ENCODE measurements at places on chromosomes 2 and 18. TPM values are rescaled to one million over a fixed set of nuclear protein-coding genes. Genes with fewer than 3 reads are reported as not detected.

GRCh38 chr2:126315828-126316227 lies 340.1 kb upstream of the GYPC start:
- no peaks in the 10 kb centered on the region for H3K27me3 ChIP-seq
- no peak overlapping the region for H3K4me3 ChIP-seq
- no peak for DNase-seq

DNA sequence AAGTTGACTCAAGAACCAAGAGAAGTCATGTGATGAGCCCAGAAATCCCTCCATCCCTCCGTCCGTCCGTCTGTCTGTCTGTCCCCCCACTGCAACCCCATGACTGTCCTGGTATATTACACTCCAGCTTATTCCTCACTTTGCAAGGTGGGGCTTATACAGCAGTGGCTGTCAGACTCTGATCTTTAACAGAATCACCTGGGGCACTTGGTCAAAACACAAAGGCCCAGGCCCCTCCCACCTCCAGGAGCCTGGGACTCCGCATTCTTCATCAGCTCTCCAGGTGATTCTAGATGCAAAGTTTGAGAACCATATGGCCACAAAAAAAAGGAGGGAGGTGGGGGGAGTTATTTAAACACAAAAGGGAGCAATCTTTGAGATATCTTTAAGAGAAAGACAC lies 61.4 kb downstream of the MYO5B start:
- DNase-seq: no peak
- H3K27ac ChIP-seq: no peak overlapping the region
- no peaks in the 10 kb centered on the region for H3K36me3 ChIP-seq
- peaks cover 21% of the 10 kb centered on the region for H3K4me1 ChIP-seq

GRCh38 chr18:62611453-62612288 lies 88.8 kb downstream of the ZCCHC2 start:
- no peak overlapping the region for H3K4me3 ChIP-seq
- no peaks in the 10 kb centered on the region for H3K36me3 ChIP-seq
- peaks cover 15% of the 10 kb centered on the region for H3K4me1 ChIP-seq
- no peaks in the 10 kb centered on the region for H3K27me3 ChIP-seq

DNA sequence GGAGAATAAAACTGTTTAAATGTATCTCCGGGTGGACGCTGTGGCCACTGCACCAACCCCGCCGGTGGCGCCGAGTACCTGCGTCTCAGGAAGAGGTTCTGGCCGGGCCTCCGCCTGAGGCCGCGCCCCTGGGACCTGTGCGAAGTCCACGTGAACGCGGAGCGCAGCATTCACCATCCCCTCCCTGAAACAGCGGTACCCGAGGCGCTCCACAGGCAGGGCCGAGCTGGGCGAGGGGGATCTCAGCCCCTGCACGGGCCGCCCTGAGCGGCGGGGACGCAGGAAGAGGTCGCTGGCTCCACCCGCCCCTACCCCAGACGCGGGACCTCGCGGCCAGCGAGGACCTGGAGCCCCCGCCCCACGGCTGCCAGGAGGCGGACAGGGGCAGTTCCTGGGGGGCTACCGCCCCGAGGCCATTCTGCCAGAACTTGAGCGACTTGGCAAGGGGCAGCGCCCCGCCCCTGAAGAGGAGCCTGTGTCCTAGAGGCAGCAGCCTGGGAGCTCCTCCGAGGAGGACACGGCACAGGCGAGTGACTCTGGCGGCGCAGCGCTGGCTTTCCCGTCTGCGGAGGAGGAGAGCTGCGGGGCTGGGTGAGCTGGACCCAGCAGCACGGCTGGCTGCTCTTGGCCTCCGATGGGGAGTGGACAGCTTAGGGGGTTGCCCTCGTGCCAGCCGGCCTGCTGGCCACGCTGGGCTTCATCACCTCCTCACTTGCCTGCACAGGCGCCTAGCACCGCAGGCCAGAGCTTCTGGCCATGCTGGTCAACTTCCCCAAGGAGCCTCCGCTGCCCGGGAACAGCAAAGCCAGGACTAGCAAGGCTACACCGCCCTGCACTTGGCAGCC lies 9.7 kb upstream of the TEKT4 start:
- H3K4me1 ChIP-seq: peaks cover 19% of the 10 kb centered on the region
- no peaks in the 10 kb centered on the region for H3K36me3 ChIP-seq
- no peak overlapping the region for H3K4me3 ChIP-seq
- peaks cover 4% of the 10 kb centered on the region for H3K27me3 ChIP-seq
- peak; percentile 11 for DNase-seq

DNA sequence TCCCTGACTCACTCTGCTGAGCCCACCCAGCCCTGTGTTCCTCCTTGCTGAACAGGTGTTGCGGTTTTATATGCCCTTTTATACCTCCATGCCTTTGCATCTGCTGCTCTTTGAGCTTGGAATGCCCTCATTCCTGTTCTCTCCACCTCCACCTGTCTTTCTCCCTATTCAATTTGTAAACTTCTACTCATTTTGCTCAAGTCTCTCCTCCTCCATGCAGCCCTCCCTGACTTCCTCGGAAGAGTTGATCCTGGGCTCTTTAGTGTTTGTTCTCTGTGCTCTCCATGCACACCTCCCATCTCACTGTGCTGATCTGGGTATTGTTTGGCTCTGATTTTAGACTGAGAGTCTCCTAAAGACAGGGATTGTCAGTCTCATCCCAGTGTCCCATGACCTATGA lies 7.2 kb upstream of the OTOF start:
- no peak for DNase-seq
- no peaks in the 10 kb centered on the region for H3K27me3 ChIP-seq
- H3K4me1 ChIP-seq: peaks cover 19% of the 10 kb centered on the region

- H3K27me3 ChIP-seq: no peaks in the 10 kb centered on the region
- H3K4me3 ChIP-seq: no peak overlapping the region
- no peak overlapping the region for H3K27ac ChIP-seq
- no peak for DNase-seq
- H3K4me1 ChIP-seq: no peaks in the 10 kb centered on the region
Measured at GRCh38 chr18:56443166-56443907, 195.1 kb downstream of the TXNL1 start.

- no peak overlapping the region for H3K27ac ChIP-seq
- H3K4me1 ChIP-seq: peaks cover 26% of the 10 kb centered on the region
- no peak for DNase-seq
- no peaks in the 10 kb centered on the region for H3K27me3 ChIP-seq
- H3K4me3 ChIP-seq: peak overlapping the region; percentile 28
- no peaks in the 10 kb centered on the region for H3K36me3 ChIP-seq
Measured at GRCh38 chr2:171522788-171523087, 464 bp downstream of the CYBRD1 start.

- no peak overlapping the region for H3K4me3 ChIP-seq
- no peaks in the 10 kb centered on the region for H3K4me1 ChIP-seq
- DNase-seq: no peak
Measured at GRCh38 chr2:232681527-232681926, 15.6 kb upstream of the GIGYF2 start.

GRCh38 chr2:19102696-19103423 lies 255.6 kb downstream of the OSR1 start:
- H3K36me3 ChIP-seq: no peaks in the 10 kb centered on the region
- no peaks in the 10 kb centered on the region for H3K27me3 ChIP-seq
- peaks cover 35% of the 10 kb centered on the region for H3K4me1 ChIP-seq
- DNase-seq: peak; percentile 35
- H3K4me3 ChIP-seq: no peak overlapping the region
- peak overlapping the region; percentile 26 for H3K27ac ChIP-seq

- H3K36me3 ChIP-seq: no peaks in the 10 kb centered on the region
- no peak overlapping the region for H3K4me3 ChIP-seq
- DNase-seq: no peak
- no peaks in the 10 kb centered on the region for H3K4me1 ChIP-seq
Measured at GRCh38 chr18:78304192-78305164, 675.1 kb upstream of the SALL3 start.

DNA sequence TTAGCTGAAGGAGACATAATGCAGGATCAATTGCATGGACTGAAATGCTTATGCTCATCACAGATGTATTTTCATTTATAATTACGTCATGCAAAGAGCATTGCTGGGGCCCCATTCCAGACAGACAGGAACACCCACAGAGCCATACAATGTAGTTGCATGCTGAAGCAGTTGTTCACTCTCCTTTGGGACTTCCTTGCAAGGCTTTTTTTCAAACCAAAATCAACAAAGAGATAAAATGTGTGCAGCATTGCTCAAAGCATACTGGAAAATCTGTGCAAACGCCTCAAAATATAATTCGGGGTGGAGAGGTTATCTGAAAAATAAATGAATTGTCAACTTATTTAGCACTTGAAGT lies 463.2 kb downstream of the CDH2 start:
- no peaks in the 10 kb centered on the region for H3K36me3 ChIP-seq
- no peak overlapping the region for H3K4me3 ChIP-seq
- no peak for DNase-seq
- H3K27me3 ChIP-seq: no peaks in the 10 kb centered on the region

- no peaks in the 10 kb centered on the region for H3K27me3 ChIP-seq
- no peak overlapping the region for H3K27ac ChIP-seq
- H3K4me1 ChIP-seq: no peaks in the 10 kb centered on the region
- DNase-seq: no peak
- H3K4me3 ChIP-seq: no peak overlapping the region
- H3K36me3 ChIP-seq: no peaks in the 10 kb centered on the region
Measured at GRCh38 chr2:129062146-129062912, 743.7 kb upstream of the HS6ST1 start.

DNA sequence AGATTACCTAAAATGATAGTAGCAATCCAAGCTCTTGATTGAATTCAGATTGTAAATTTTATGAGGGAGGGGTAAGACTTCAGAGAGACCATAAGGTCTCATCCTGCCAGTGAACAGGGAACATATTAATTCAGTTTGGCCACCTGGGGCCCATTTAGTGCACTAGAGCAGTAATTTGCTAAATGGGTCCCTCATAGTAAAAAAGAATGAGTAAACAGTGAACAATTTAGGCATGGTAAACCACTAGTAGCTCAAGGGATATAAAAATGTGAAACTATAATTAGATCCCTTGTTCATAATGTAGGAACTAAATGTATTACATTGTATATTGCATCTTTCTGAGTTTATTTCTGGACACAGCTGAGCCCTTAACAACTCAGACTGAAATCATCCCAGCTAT lies 4.9 kb upstream of the PHLPP1 start:
- no peaks in the 10 kb centered on the region for H3K27me3 ChIP-seq
- H3K4me3 ChIP-seq: no peak overlapping the region
- H3K4me1 ChIP-seq: peaks cover 6% of the 10 kb centered on the region
- DNase-seq: no peak
- no peaks in the 10 kb centered on the region for H3K36me3 ChIP-seq
- H3K27ac ChIP-seq: no peak overlapping the region

DNA sequence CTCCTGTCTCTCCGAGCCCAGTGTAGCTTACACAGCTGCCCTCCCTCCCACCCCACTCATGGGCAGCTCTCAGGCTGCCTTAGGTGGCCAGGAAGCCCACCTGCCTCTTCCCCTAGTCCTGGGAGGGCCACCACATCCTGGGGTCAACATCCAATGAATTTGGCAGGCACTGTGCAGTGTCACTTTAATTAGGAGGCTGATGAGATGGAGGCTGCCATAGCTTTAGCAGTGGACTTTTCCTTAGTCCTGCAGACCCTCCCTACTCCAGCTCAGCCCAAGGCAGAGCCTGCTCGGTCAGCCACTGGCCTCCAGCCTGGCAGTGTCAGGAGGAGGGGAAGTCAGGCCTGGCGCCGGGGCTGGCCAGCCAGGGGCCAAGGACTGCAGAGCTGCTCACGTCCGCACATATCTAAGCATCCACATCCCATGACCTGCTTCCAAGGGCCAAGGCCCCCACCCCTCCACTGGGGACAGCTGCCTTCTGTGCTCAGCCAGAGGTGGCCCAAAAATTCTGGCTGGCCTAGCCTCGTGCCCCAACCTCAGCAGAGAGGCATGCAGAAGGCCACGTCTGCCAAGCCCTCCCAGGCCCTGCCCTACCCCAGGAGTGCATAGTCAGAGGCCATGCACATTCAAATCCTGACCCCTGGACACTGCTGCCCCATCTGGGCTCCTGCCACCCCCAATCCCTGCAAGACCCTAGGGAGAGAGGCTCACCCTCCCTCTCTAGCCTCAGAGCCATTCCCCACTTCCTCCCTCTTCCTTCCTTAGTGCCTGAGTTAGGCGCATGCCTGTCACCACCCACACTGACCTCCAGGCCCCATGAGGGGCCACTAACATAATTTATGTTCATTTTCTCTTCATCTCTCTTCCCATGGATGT lies 33.1 kb downstream of the ADRA2B start:
- no peak overlapping the region for H3K4me3 ChIP-seq
- H3K27ac ChIP-seq: no peak overlapping the region
- H3K4me1 ChIP-seq: no peaks in the 10 kb centered on the region
- H3K27me3 ChIP-seq: no peaks in the 10 kb centered on the region
- no peaks in the 10 kb centered on the region for H3K36me3 ChIP-seq

- no peaks in the 10 kb centered on the region for H3K27me3 ChIP-seq
- H3K36me3 ChIP-seq: no peaks in the 10 kb centered on the region
- DNase-seq: no peak
- no peak overlapping the region for H3K27ac ChIP-seq
- no peak overlapping the region for H3K4me3 ChIP-seq
Measured at GRCh38 chr2:221671515-221671914, 99.4 kb upstream of the EPHA4 start.

DNA sequence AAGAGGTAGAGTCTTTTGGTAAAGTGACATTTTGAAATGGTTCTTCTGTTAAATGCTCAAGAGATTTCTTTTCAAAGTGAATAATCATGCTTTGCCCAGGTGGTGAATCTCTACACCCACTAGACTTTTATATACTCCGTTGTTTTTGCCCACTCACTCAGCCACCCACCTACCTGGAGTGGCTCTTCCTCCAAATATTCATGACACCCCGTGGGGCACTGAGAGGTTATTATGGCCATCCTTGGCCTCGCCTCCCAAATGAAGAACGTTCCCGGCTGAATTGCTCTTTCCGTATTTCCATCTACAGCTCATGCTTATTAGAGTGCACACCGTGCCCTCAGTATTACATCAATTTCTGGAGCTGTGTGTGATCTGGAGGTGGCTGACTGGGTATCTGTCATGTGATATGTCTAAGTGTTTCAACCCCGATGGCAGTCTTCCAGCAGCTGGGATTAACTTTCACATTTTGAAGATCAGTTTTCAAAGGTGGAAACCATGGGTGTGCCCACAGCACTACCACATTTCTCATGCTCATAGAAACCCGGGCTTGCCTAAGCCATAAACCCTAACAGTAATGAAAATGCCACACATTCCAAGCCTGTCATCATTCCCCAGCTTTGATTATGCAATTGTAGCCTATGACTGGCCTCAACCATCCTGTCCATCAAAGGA lies 406.6 kb upstream of the MMADHC start:
- H3K4me3 ChIP-seq: no peak overlapping the region
- DNase-seq: peak; percentile 21
- no peak overlapping the region for H3K27ac ChIP-seq
- H3K4me1 ChIP-seq: peaks cover 29% of the 10 kb centered on the region

GRCh38 chr2:166025313-166025712 lies 71.7 kb upstream of the TTC21B start:
- no peaks in the 10 kb centered on the region for H3K36me3 ChIP-seq
- H3K4me3 ChIP-seq: no peak overlapping the region
- H3K27me3 ChIP-seq: no peaks in the 10 kb centered on the region
- no peaks in the 10 kb centered on the region for H3K4me1 ChIP-seq
- no peak overlapping the region for H3K27ac ChIP-seq

Gene DSG4
- not detected for total RNA-seq

Gene TBR1
- not detected for total RNA-seq

Gene TMEM214
- total RNA-seq: 59.9 TPM

Gene RGPD3
- total RNA-seq: not detected

Gene TM4SF20
- not detected for total RNA-seq

Gene SFTPB
- total RNA-seq: not detected
